Activated naive CD4-positive, alpha-beta T cell (primary cell): ENCODE measurements at places on chromosomes 7 and 10.

DNA sequence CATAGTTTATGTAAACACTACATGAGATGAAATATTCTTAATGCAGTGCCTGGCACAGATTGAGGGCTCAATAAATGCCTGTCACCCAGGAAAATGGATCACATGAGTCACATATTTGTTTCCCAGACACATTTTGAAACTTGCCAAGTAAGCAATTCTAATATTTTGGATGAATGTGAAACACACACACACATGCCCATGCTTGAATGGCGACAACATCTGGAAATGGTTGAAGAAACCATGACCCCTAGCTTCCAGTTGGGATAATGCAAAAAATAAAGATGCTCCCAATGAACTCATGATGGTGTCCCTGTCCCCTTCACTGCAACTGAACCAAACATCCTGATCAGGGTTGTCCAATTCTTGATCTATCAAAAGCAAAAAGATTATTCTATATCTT is 797.3 kb downstream of the XPNPEP1 start:
- no peak for DNase-seq

DNA sequence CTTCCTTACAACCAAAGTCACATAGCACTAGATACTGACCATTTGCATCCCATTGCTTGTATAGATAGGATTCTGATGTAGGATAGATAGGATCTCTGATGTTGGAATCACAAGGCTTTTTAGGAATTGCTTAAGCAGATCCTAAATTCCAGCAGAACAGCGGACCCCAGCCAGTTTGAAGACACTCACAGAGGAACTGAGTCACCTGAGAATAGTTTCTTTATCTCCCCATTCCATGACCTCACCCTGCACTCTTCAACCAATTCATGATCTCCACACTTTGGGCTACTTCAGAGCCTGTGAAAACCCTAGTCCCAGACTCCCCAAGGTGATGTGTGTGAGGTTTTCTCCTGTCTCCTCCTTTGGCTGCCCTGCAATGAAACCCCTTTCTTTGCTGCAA is 179.4 kb downstream of the CNTNAP2 start:
- no peak for DNase-seq

- no peak for DNase-seq
These were observed 13.4 kb downstream of the SERPINE1 start for GRCh38 chr7:101140339-101140699.

DNA sequence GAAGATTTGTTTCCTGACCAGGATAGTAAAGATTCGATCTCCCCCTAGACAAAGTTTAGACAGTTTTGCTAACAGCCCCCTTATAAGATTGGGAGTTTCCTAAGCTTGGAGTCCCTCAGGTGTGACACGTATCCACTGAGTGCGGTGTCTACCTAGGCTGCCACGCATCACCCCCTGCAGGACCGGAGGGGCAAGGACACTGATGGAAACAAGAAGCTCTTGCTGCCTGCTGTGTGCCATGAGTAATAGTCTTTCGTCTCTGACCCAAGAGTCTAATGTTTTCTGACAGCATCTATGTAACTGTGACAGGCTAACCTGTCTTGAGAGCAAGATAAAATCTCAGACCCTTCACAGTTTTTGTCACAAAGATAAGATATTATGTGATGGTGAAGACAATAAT is 173.5 kb downstream of the SEMA3E start:
- DNase-seq, result no peak

- no peak for DNase-seq
These were observed 165.8 kb upstream of the KLF6 start for GRCh38 chr10:3950676-3951275.

GRCh38 chr7:149854611-149855360 is 16.6 kb downstream of the ZNF862 start:
- peak; percentile 40 for DNase-seq

DNA sequence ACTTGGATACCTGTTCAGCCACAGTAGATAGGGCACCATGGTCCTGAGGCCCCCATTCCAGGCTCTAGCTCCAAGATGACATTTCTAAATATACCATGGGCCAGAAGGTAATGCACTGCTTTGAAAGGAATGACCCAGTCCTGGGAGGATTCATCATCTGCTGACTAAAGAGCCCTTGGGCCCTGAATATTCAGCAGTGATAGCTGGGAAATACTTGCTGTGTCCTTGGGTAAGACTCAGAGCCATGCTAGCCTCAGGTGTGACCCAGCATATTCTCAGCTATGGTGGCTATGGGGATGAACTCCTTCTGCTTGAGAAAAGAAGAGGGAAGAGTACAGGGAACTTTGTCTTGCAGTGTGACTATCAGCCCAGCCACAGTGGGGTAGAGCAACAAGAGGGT is 21.3 kb upstream of the AGR2 start:
- no peak for DNase-seq

DNA sequence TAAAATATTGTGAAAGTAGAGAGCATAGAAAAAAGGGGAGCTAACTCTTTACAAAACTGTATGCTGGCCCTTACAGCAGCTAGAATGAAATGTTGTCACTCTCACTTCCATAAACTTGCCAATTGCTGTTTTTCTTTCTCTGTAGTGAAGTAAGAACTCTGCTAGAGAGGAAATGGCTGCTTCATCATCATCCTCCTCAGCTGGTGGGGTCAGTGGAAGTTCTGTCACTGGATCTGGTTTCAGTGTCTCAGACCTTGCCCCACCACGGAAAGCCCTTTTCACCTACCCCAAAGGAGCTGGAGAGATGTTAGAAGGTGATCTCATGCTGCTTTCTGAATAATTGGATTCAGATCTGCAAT is 7.6 kb upstream of the ASCC1 start:
- no peak for DNase-seq

- DNase-seq, result no peak
These were observed 481.6 kb downstream of the SH2D4B start for GRCh38 chr10:81019029-81019890.

DNA sequence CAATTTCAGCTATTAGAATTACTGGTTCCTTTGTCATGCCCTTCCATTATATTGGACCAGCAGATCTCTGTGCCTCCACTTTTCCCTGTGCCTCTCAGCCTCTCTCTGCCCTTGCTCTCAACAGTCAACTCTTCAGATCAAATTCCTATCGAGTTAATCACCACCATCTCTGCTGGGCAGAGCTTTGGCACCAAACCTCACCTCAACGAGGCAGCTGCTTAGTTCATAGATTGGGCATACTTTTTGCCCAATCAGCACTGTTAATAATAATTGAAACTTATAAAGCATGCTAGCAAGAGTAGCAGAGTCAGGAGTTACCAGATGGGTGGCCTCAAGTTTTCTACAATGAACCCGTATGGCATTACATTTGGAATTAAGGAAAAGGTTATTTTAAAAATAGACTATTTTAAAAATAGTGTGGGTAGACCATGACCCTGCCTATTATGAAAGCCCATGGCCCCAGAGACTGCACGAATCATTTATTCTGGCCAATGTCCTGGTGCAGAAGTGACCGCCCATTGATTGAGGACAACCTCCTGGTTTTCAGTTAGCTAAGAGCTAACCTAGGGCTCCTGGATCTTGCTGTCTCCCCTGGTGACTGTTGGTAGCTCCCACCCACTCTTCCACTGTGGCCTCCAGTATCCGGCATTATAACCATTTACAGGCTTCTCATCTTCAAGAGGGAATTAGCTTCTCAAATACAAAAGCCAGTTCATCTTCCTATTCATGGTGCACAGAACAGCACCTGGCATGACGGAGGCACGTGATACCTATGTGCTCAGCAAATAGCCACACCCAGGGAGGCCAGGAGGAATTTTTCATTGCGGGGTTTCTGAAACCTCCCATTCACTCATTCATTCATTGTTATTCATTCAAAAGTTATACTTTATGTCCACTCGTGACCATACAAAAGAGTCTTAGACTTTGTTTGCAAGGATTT is 265.4 kb downstream of the INHBA start:
- no peak for DNase-seq

GRCh38 chr10:646118-646524 is 43.3 kb downstream of the DIP2C start:
- DNase-seq, result no peak

DNA sequence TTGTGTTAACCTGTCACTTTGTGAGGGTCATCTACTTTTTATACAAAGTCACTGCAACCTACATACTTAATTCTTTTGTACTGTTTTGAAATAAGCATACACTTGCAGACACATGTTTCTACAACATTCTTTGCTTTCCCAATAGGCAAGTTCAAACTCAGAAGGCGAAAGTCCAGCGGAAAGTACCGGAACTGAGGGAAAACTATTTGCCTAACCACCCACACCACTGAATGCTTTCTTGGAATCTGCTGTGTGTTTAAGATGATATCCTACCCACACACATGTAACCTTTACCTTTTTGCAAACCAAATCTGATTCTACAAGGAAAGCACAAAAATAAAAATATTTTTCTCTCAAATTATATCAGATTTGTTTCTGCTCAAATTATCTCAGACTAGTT is 139.4 kb upstream of the AGR3 start:
- no peak for DNase-seq

GRCh38 chr7:27459021-27459730 is 203.5 kb downstream of the HIBADH start:
- DNase-seq, result no peak

- no peak for DNase-seq
These were observed 18.9 kb downstream of the PRF1 start for GRCh38 chr10:70583669-70584037.

- no peak for DNase-seq
These were observed 49.3 kb downstream of the PNLIPRP2 start for GRCh38 chr10:116669832-116670644.
